ENCODE measurements at places on chromosomes 7 and 10.

DNA sequence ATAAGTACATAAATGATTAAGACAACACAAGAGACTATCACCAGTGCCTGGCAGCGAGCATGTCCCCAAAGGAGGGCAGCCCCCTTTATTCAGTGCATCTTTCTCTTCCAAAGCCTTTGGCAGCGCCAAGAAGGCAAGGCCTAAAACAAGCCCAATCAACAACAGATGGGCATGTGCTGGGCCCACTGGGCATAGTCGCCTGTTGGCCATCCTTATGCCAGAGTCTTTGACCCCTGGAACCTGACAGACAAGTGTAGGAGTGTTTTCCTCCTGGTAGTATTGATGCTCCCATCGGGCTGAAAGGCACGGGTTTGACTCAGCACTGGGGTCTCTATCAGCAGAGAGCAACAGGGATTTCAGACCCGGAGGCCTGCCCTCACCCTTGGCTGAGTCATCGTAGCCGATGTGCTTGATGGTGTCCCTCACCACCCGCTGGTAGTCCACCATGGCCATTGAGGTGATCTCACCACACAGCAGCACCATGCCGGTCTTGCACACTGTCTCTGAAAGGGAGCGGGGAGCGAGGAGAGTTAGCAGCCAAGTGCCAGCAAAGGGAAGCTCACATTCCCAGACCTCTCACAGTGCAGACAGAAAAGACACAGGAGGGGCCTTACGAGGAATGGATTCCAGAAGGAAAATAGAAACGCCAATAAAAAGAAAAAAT, 5.8 kb downstream of the MAT1A start:
- DNase-seq, result no peak

GRCh38 chr7:79157281-79157680, 296.2 kb downstream of the MAGI2 start:
- no peak for DNase-seq

- DNase-seq, result no peak
Observed at GRCh38 chr10:58901092-58901646, 275.3 kb upstream of the PHYHIPL start.

- no peak for DNase-seq
Observed at GRCh38 chr7:22202141-22202540, 154.8 kb downstream of the RAPGEF5 start.

DNA sequence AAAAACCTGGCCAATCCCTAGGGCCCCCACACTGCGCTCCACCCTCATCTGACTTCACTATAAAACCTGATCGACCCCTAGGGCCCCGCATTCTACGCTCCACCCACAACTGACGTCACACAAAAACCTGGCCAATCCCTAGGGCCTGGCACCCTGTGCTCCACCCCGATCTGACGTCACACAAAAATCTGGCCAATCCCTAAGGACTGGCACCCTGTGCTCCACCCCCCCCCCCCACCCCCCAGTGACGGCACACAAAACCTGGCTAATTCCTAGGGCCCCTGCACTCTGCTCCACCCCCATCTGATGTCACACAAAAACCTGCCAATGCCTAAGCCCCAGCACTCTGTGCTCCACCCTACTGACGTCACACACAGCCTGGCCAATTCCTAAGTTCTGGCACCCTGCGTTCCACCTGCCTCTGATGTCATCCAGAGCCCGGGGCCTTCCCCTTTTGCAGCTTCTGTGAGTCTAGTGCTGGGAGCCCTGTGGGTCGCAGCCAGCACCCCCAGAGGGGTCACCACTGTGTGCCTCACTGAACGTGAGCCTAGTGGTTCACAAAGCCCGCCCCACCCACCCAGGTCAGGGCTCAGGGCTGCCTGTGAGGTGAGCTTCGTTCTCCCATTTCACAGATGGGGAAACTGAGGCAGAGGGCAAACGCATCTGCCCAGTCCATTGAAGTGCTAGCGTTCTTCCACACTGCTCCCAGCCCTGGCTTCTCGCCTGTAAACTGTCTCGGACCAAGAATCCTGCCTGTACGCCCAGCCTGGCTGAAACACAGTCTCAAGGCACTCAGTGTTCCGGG, 40.6 kb downstream of the MICALL2 start:
- DNase-seq, result no peak

- no peak for DNase-seq
Observed at GRCh38 chr10:73581918-73582317, 9.2 kb downstream of the USP54 start.

- DNase-seq, result no peak
Observed at GRCh38 chr7:145263886-145264285, 428.0 kb upstream of the TPK1 start.

- DNase-seq, result no peak
Observed at GRCh38 chr7:80135309-80136104, 876 bp downstream of the GNAI1 start.

DNA sequence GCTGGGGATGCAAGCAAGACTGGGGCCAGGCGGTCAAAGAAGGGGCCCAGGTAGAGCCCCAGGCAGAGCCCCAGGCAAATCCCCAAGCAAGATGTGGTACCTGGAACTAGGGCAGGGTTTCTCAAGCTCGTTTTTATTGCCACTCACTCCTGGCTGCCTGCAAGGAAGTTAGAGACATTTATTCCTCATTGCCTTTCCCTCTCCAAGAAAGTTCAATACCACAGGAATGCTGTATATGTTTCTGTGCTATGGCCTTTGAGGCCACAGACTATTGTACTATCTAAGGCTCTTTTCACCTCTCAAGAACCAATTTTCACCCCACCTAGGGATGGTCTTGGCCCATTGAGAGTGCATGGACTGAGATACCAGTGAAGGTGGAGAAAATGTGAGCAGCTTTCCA, 71.3 kb downstream of the TACC2 start:
- DNase-seq, result no peak
